ENCODE measurements at places on chromosomes 4 and X.

DNA sequence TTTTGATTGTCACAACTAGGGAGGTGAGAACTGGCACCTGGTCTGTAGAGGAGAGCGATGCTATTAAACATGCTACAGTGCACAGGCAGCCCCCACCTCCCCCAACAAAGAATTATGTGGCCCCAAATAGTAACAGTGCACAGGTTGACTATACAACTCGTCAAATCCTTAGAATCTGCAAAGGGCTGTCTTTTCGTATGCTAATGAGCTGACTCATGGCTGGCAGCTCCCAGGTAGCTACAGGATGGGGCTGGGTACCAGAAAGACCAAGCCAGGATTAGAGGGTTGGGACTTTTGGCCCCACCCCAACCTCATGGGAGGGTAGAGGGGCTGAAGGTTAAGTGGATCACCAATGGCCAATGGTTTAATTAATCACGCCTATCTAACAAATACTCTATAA lies 104.7 kb upstream of the SORBS2 start:
- no peak for DNase-seq

GRCh38 chr4:6819295-6819694 lies 36.8 kb downstream of the KIAA0232 start:
- DNase-seq, result no peak

GRCh38 chrX:14027036-14027435 lies 2.7 kb downstream of the GEMIN8 start:
- DNase-seq, result peak; percentile 88

DNA sequence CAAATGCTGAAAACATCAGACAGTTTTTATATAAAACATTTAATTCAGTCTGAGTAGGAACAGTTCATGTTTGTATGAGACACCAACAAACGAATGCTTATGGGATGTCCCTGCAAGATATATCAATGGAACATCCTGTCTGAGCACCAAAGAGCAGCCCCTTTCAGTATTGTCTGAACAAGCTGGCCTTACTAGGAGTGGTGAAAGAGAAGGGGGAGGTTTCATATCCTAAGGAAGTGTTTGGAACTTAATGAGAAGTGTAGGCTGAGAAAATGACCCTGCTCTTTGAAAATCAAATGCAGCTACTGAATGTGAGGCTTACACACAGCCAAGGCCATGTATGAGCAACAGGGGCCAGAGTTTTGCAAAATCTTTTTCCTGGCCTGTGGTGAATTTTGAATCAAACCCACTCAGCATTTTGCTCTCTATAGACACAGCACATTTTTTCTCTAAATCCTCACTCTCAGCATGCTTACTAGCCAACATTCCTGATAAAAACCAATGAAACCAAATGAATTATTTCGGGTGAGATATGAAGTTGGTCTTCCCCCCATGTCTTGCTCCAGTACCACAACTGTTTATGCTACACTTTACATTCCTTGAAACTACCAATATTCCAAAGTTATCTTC lies 119.4 kb downstream of the LUZP4 start:
- DNase-seq, result no peak

GRCh38 chr4:86272669-86273068 lies 87.2 kb downstream of the MAPK10 start:
- no peak for DNase-seq

GRCh38 chr4:155952501-155952901 lies 1.2 kb downstream of the CTSO start:
- no peak for DNase-seq

- DNase-seq, result no peak
These were observed 513.6 kb upstream of the PITX2 start for GRCh38 chr4:111136438-111136837.

DNA sequence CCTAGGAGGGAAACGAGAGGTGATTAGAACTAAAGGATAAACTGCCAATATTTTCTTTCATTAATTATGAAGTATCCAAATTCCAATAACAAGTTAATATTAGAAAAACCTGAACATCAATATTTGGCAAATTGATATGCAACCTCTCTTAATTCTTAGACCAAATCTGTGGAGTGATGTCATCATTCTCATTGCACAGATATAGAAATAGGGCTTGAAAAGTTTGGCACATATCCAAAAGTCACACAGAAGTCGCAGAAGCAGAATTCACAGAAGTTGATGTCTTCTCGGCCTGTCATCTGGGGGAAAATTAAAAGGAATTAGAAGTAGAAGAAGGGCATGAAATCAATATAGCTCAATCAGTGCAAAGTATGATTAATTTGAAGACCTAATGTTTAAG lies 36.9 kb downstream of the ENPEP start:
- no peak for DNase-seq

GRCh38 chr4:3390288-3390811 lies 51.4 kb upstream of the HGFAC start:
- no peak for DNase-seq

DNA sequence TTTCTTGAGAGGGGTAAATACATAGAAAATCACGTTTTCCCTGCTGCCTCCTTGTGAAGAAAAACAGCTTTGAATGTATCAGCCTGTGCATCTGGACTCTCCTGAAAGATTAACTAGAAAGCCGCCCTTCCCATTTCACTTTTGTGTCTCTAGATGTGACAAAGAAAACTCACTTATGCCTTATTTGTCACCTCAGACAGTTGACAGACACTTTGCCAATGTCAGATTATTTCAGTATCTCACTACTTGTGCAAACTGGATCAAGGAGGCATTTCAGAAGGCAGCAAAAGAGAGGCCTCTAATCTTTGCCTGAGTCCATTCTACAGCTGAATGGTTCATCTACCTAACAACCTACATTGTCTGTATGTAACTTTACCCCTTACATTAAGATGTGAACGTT lies 754.9 kb downstream of the RPA4 start:
- DNase-seq, result no peak

- no peak for DNase-seq
These were observed 44.5 kb downstream of the SEPTIN11 start for GRCh38 chr4:76993787-76994641.

DNA sequence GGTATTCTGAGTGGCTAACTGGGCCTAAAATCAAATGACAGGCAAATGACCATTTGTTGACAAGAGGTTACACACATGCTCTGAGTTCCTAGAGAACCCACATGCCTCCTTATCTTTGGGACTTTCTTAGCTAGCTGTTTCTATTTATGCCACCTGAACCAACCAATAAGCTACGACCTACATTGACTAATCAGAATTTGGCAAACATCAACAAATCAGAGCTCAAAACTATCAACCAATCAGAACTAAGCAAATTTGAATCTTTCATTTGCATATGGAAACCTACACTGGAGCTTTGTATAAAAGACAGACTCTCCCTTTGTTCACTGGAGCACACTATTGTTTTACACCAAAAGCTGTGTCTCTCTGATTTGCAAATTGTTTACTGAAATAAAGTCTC lies 192.0 kb downstream of the CXXC4 start:
- no peak for DNase-seq

DNA sequence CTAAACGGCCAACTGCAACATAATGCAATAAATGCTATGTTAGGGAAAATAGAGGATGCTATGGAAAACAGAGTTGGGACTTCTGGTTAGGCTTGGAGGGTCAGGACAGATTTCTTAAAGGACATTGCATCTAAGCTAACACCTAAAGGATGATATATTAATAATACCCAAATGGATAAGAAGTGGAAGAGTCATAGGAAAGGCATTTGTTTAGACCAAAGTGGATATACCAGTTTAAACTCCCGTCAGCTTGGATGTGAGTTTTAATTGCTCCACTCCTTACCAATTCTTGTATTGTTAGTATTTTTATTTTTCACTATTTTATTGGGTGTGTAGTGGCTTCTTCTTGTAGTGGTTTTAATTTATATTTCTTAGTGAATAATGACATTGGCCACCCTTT lies 93.9 kb downstream of the PTPN13 start:
- no peak for DNase-seq

GRCh38 chrX:44937606-44938005 lies 64.6 kb downstream of the KDM6A start:
- DNase-seq, result no peak

DNA sequence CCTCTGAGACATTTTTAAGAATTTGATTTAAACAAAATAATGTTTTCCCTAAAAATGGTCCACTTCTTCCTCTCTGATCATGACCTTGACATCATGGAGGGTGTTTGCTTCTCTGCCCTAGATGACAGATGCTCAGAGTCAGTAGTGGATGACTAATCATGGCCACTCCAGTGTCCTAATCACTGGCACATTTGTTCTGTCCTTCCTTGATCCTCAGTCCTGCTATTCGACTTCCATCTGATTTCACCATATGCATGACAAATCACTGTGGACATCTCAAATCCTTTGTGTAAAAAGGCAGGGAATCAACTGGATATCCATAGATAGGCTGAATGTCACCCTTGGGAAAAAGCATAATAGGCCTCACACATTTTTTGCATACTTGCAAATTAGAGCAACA lies 9.0 kb downstream of the CRMP1 start:
- no peak for DNase-seq

DNA sequence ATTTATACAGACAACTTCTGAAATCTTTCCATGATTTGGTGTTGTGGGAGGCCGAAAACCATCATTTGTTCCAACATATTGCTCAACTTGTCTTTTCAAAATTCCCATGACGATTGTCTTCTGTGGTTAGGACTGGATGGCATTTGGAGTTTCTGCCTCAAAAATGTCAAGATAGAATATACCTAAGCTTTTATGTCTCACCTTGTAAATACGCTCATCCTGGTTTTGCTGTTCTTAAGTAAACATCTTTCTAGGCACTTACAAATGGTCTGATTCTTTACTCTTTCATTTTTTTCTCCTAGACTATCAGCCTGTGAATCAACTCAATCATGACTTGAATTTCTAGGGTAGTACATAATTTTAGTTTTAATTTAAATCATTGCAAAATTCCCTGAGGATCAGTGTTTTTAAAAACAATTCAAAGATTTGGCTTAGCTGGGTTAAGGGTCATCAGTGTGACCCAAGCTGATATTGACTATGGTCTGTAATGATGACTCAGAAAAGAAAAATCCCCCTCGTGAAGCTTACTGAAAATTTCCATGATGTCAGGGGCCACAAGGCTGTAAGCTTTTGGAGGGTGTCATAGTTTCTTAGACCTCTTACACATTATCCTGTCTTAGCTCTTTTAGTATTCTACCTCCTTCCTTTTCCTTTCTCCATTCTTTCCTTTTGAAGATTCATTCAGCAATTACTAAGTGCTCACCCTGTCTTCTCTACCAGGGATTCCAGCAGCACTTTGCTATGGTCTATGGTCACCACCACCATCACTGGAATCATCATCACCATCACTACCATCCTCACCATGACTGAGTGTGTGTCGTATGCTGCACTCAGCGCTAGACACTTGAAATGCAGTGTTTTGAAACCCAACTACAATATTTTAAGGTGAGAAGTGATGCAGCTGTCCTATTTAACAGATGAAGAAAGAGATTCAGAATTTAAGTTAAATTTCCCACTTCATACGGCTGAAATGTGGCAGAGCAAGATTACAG lies 124.4 kb downstream of the CPE start:
- DNase-seq, result no peak

DNA sequence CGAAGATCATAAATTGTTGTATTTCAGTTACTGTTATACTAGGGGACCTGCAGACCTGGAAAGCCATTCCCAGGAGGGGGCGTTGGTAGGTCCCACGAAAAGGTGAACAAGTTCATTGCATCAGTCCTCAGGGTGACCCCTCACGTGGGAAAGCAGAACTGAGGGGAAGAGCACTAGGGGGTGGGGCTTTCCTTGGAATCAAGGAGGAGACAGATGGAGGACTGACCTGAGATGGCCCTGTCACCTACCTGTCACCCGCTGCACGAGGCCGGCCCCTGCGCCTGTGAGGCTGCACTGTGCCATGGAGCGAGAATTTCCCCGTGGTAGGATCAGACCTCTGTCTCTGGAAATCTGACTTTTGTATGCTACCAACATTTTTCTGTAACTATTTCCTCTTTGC lies 41.8 kb upstream of the CLDN24 start:
- no peak for DNase-seq

DNA sequence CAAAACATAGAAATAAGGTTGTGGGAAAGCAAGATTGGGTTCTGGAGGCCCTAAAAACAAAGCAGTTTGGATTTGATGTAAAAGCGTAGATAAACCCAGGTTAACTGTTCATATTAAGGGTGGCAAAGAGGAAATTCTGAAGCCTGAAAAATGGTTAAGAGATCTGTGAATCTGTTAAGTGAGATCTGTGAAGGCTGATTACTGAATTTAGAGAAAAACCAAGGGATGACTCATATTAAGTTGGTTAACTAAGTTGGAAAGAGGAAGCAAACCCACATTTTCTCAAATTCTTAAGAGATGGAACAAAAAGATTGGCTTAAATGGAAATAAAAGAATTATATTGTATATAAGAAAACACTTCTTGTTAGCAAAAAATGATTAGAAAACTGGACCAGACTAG lies 22.8 kb downstream of the GPAT3 start:
- DNase-seq, result no peak

DNA sequence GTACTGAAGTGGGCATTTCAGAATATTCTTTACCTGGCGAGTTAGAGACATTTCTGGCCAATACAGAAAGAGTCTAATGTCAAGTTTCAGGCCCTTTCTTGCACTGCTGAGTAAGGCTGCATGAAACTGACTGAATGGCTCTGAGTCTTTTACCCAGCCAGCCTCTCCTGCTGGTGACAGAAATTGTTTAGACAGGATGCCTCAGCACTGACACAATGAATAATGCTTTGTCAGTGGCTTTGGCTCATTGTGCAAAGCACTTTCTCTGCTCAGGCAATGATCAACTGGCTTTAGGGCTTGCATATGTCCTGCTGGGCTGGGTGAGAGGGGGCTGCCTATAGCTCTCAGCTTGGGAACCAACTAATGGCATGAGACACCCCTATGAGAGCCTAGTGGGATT lies 45.5 kb downstream of the CLNK start:
- DNase-seq, result no peak

- no peak for DNase-seq
These were observed 1381.5 kb upstream of the AGA start for GRCh38 chr4:178823673-178824295.

DNA sequence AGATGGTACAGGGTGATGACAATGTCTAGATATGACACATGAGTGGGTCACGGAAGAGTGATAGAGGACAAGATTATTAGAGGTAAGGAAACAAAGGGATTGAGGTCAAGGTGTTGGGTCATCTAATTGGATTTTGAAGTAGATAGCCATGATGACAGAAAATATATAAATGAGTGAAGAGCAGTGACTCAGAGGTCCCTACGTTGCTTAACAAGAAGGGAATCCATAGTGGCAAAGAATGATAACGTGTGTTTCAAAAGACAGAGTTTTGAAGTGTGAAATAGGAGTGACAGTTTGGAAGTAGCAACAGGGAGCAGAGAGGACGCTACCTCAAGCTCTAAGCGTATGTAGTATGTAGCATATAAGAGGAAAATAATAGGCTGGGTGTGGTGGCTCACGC lies 22.2 kb upstream of the CAMK2D start:
- no peak for DNase-seq

GRCh38 chr4:134955059-134955458 lies 753.5 kb upstream of the PABPC4L start:
- no peak for DNase-seq

- no peak for DNase-seq
These were observed 344.8 kb downstream of the ZNF674 start for GRCh38 chrX:46200413-46200812.

DNA sequence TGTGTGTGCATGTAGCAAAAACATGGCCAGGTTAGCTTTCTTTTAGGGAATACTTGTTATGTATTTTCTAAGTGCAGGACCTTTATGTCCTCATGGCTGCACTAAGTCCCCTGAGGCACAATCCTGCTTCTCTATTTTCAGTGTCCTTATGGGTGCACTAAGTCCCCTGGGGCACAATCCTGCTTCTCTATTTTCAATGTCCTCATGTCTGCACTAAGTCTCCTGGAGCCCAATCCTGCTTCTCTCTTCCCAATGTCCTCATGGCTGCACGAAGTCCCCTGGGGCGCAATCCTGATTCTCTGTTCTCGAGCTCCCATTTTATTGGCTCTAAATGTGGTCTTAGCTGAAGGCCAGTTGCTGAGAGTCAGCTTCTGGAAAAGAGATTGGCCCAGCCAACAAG lies 49.7 kb upstream of the GPRIN3 start:
- DNase-seq, result no peak

Data from hypothalamus (tissue), 51 donors.